Fibroblast of pulmonary artery (primary cell): ENCODE measurements at places on chromosomes 2 and 18.

- peak; percentile 15 for DNase-seq
Observed at GRCh38 chr2:118185210-118186109, 97.2 kb downstream of the INSIG2 start.

DNA sequence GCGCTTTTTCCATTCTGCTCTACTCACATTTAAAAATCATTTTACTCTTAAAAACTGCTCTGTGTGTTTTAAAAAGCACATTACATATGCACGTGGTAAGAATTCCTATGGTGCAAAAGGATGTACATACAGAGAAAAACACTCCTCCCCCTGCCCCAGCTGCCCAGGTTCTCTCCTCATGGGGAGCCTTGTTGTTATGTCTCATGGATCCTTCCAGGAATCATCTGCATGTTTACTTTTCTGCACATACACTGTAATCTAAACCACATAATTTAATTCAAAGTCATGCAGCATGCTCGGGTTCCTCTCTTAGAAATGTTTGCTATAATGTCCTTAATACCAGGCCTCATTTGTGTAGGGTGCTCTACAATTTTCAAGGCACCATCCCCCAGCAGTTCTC is 243.3 kb downstream of the LOXHD1 start:
- no peak for DNase-seq

- peak; percentile 30 for DNase-seq
Observed at GRCh38 chr18:3246635-3247239, 864 bp upstream of the MYL12A start.

GRCh38 chr2:207133458-207133819 is 32.3 kb downstream of the KLF7 start:
- no peak for DNase-seq
